ENCODE measurements at places on chromosomes 12 and 14. TPM values are rescaled to one million over a fixed set of nuclear protein-coding genes. Genes with fewer than 3 reads are reported as not detected.

Gene PAX9
- 51.9 TPM for polyA plus RNA-seq

Gene FNTB
- 13.3 TPM for polyA plus RNA-seq

Gene VWF
- 14.8 TPM for polyA plus RNA-seq

Gene ERP27
- polyA plus RNA-seq: 0.16 TPM

Gene SMCO3
- polyA plus RNA-seq: 0.04 TPM

Gene PIWIL1
- not detected for polyA plus RNA-seq

Gene NR4A1
- 6.3 TPM for polyA plus RNA-seq

Gene SLC25A47
- 0.04 TPM for polyA plus RNA-seq

Gene SYT10
- polyA plus RNA-seq: 0.01 TPM

Gene L3HYPDH
- 8.7 TPM for polyA plus RNA-seq

Gene ARPC3
- 395 TPM for polyA plus RNA-seq

Gene IGF1
- 0.90 TPM for polyA plus RNA-seq
